Activated naive CD4-positive, alpha-beta T cell (primary cell): ENCODE measurements at places on chromosomes 5 and 9.

- DNase-seq, result no peak
These were observed 81.4 kb upstream of the PIK3R1 start for GRCh38 chr5:68134033-68134668.

DNA sequence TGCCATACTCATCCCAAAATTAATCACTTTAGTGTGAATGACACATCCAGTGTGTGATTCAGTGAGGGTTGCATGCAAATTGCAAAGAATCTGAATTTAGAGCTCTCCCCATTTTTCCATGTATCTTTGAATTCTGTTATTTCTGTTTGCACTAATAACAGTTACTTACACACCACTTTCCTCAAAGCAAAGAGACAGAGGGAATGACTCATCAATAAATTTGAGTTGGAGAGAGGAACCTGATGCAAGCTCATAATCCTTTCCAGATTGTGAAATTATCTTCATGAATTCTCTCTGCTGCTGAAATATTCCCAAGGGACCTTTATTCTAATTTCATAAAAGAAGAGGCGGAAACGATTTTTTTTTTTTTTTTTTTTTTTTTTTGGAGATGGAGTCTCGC is 204.8 kb downstream of the CDH9 start:
- DNase-seq, result no peak

- DNase-seq, result no peak
These were observed 80.7 kb upstream of the TNFAIP8 start for GRCh38 chr5:119275146-119275545.

GRCh38 chr9:92408747-92409478 is 4.5 kb upstream of the OGN start:
- DNase-seq, result no peak

GRCh38 chr5:1359713-1360112 is 14.8 kb upstream of the CLPTM1L start:
- DNase-seq, result no peak

DNA sequence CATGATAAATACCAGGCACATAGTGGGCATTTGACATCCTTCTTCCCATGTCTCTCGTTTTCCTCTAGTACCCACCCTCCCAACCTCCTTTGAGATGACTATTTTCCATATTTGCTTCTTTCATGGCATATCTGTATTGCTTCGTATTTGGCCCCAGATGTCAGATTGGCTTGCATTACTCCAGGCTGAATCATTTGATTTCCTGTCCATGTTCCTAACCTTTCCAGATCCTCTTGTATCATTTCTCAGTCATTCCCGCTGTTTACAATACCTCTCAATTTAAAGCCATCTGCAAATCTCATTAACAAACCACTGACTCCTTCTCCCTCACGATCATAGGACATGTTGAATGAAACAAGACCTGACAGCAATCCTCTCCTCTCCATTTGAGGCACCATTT is 19.9 kb downstream of the MTX3 start:
- DNase-seq, result no peak

DNA sequence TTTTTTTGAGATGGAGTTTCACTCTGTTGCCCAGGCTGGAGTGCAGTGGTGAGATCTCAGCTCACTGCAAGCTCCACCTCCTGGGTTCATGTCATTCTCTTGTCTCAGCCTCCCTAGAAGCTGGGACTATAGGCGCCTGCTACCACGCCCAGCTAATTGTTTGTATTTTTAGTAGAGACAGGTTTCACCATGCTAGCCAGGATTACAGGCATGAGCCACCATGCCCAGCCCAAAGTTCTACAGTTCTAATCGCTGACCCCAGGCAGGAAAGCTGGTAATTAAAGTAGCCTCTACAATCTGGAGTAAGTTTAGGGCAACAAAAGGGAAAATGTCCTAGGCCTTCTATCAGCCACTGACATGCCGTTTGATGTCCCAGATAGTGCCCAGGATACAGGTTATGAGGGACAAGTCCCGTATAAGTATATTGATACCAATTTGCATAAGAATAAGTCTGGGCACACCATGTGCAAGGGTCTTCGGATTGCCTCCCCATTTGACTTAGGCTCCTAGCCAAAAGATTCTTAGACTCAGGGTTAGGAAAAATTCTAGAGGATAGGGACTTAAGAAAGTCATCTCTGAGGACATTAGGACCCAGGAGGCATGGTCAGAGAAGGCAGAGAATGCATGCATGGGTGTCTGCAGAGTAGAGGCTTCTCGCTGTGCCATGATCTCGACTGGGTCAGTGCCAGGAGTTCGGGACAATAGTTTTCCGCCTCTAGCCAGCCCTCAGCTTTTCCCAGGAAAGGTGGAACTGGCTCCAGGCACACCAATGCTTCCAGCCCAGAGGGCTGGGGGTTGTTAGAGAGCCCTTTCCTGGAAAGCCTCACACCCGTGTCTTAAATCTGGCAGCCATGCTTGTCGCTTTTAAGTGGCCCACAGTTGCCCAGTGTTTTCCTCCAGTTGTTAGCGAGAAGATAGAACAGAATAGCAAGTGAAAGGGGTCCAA is 1111.1 kb downstream of the TAF11L14 start:
- DNase-seq, result no peak

- no peak for DNase-seq
These were observed 21.2 kb downstream of the DYNC2I2 start for GRCh38 chr9:128635266-128636023.

DNA sequence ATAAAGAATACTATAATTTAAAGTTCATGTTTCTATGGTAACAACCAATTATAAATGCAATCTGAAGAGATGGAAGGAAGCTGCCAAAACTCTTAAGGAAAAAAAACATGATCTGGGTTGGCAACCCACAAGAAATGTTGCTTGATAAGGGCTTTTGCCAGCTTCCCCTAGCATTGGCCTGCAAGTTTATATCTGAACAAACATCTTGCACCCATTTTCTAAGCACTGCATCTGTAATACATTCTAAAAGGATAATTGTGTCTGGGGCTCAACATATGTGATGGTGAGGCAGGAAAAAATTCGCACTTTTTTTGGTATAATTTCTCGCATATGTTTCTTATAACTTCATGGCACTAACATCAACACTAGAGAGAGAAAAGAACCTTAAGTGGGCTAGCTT is 276.4 kb downstream of the FBXL7 start:
- DNase-seq, result no peak

DNA sequence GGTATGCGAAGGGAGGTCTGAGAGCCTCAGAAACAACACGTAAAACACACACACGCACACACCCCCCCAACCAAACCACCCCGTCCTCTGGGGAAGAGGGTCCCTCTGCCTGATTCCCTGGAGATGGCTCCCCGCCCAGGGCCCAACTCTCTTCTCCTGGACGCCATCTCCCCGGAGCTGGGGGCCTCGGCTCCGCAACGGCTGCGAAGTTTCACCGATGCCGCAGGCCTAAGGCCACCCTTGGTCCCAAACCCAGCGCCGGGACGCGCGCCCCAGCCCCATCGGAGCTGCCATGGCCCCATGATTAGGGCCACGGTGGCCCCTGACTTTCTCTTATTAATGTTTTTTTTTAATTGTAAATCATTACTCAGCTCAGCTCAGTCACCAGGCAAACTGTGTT is 181.4 kb upstream of the TBCA start:
- no peak for DNase-seq

GRCh38 chr5:174755106-174755505 is 30.7 kb downstream of the MSX2 start:
- DNase-seq, result no peak

DNA sequence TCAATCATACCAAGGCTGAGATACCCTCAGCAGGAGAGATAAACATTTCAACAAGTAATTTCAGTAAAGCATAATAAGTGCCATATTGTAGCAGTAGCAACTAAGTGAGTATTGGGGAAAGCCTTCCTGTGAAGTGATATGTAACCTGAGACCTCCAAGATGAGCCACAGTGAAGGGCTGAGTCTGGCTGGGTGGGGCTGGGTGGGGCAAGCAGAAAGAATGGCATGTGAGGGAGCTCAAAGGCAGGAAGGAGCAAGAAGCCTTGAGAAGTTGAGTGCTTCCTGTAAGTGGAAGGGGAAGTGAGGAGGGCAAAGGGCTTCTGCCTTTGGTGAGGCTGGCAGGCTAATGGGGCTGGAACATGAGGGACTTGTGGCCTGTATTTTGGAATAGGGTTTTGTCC is 19.7 kb upstream of the ASTN2 start:
- DNase-seq, result no peak

DNA sequence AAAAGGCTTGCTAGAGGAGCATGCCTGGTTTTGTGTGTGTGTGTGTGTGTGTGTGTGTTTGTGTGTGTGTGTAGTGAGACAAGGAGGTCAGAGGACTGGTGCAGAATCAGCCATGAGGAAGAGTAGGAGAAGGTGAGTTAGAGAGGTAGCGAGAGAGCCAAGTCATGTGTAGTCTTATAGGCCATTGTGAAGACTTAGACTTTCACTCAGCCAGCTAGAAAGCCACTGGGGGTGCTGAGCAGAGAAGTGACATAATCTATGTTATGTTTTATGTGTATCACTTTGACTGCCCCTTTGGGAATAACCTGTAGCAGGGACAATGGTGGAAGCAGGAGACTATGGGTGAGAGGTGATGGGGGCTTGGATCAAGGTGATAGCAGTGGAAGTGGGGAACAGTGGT is 180.5 kb upstream of the CLINT1 start:
- DNase-seq, result no peak

DNA sequence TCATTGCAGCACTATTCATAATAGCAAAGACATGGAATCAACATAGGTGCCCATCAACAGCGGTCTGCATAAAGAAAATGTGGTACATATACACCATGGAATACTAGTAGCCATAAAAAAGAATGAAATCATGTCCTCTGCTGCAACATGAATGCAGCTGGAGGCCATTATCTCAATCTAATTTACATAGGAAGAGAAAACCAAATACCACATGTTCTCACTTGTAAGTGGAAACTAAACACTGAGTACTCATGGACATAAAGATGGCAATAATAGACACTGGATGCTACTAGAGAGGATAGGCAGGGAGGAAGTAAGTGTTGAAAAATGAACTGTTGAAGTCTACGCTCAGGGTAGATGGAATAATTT is 203.9 kb upstream of the CDH9 start:
- DNase-seq, result no peak

DNA sequence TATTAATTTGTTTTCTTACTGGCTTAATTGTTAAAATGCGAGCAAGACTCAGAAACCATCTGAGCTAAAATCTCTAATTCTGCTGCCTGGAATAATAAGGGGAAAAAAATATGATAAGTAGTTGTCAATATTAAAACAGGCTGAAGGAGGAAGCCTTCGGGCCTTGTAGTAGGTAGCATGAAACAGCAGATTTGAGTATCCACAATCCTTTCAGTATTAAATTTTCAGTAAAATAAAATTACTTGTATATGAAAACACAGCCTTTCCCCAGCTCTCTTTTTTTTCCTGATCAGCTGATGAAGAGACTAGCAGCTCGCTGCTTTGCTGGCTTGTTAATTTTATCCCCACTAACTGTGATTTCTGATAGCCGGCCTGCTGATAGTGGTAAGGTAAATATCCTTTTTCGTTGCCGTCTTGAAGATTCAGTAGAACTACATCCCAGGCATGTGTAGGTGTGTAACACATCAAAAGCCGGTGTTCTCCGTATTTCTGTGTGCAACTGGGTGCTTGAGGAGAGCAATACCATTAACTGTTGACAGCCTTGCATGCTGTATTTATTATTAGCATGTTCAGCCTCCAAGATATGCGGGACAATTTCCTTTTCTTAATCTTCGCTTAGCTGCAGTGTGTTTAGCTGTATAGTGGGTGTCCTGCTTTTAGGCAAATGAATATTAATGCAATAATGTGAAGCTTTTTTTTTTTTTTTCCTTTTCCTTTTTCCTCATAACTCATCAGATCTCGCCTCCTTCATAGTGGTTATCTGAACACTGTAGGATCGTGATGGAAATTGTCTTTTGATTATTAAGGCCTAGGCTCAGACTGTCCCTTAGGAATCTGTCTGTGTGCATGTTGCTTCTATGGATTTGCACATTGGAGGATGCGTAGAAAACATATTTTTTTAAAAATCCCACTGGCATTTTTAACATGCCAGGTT is 144.6 kb downstream of the SMARCA2 start:
- no peak for DNase-seq

GRCh38 chr5:116076496-116076895 is 8.3 kb upstream of the COMMD10 start:
- DNase-seq, result no peak

DNA sequence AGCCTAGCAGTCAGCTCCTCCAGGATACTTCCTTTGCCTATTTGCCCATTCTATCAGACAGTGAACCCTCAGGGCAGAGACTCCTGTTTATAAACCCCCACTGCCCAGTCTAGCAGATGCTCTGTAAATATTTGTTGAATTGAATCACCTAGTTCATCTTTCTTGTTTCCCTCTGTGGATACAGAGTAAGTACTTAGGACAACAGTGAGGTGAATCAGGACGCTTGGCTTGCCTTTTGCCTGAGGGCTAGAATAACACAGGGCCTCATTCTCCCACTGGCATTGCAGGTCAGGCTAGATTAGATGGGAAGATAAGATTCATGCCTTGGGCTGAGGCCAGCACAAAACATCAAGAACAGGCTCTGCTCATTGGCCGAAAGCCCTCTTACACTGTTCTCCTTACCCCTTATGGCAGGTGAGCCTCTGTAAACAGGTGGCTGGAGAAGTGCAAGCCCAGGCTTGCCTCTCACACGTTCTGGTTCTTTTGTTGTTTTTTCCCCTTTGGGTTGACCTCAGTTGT is 22.2 kb downstream of the TNFSF8 start:
- DNase-seq, result no peak

GRCh38 chr9:86353655-86354010 is 577 bp downstream of the TUT7 start:
- no peak for DNase-seq

GRCh38 chr9:104556830-104557634 is 11.9 kb upstream of the OR13C8 start:
- no peak for DNase-seq

DNA sequence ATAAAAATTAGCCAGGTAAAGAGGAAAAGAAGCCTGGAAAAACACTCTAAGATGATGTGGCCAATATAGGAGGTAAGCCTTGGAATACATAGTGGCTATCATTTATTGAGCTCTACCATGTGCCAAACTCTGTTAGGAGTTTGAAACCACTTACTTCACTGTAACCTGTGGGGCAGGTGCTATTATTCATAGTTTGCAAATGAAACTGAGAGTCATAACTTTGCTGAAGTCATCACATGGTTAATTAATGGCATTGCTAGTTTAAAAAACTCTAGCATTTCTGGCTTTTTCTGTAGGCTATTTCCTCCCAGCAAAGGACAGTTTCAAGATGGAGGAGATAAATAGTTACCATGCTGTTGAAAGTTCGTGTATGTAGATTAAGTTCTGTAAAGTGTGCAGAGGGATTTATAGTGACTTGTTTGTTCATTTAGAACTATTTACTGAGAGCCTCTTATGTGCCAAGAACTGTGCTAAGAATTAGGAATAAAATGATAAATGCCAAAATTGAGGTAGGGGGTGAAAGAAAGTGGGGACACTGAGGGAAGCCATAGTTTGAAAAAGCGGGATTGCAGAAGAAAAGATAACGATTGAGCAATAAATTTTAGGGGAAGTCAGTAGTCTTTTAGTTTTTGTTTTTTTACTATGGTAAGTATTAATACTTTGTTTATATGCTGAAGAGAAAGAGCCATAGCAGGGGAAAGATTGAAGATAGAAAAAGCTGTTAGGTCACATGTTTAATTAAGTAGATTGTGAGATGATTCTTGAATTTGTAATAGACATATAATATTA is 57.2 kb downstream of the WDR70 start:
- DNase-seq, result no peak

GRCh38 chr5:147836439-147836838 is 5.0 kb upstream of the SPINK1 start:
- DNase-seq, result no peak
